ENCODE measurements at places on chromosomes 11 and 22. TPM values are rescaled to one million over a fixed set of nuclear protein-coding genes. Genes with fewer than 3 reads are reported as not detected.

Gene ARHGEF17
- 0.23 TPM for total RNA-seq

DNA sequence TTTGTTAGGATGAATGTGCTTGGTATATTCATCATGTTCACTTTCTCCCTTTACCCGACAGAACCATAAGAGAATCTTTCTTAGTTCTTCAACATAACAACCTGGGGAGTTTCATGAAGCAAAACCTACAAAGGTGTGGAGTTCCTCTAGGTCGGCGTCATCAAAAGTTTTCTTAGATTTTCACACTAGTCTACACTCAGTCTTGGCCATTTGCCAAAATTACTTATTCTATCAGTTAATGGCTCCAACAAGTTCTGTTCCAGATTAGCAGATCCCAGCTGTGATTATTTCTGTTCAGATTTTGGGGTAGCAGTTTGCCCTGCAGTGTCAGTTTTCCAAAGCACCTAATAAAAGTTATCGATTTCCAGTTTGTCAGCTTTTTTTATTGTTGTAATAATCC is 935.8 kb upstream of the RAG2 start:
- no peaks in the 10 kb centered on the region for H3K36me3 ChIP-seq
- DNase-seq, result no peak
- H3K4me3 ChIP-seq, result no peak overlapping the region

GRCh38 chr22:46085828-46086576 is 64.3 kb upstream of the PPARA start:
- no peaks in the 10 kb centered on the region for H3K4me1 ChIP-seq
- no peaks in the 10 kb centered on the region for H3K27me3 ChIP-seq
- H3K27ac ChIP-seq, result no peak overlapping the region
- no peak for DNase-seq

- no peak overlapping the region for H3K4me3 ChIP-seq
- DNase-seq, result no peak
- peaks cover under 1% of the 10 kb centered on the region for H3K4me1 ChIP-seq
Observed at GRCh38 chr22:39592081-39593065, 21.8 kb downstream of the CACNA1I start.

- H3K27me3 ChIP-seq, result no peaks in the 10 kb centered on the region
- no peaks in the 10 kb centered on the region for H3K4me1 ChIP-seq
- no peak overlapping the region for H3K27ac ChIP-seq
- H3K4me3 ChIP-seq, result no peak overlapping the region
- H3K36me3 ChIP-seq, result no peaks in the 10 kb centered on the region
- no peak for DNase-seq
Observed at GRCh38 chr11:5847711-5848110, 6.0 kb upstream of the OR52E6 start.

DNA sequence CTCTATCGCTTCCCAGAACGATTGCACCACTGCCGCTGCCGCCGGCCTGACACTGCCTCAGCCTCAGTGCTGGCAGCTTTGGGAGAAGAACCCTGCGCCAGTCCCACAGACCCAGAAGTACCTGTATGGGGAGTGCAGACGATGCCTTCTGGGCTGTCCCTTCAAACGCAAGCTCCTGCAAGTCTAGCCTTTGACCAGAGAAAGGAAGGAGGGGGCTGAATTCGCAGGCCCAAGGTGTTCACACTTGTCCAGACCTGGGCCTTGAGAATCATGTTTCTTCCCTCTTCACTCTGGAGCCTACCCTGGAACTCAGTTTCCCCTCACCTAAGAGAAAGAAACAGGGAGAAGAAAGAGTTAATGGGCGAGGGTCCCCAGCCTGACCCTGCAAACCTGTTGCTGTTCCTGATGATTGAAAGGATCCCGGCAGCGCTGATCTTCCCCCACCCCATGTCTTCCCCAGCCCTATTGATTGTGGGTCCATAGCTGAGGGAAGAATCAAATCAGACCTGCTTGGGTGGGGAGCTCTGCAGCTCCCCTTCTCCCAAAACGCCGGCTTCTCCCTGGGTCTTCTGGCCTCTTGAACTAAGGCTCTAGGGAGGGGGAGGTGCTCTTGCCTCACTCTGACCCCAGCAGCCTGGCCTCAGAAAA is 786 bp upstream of the MCAM start:
- H3K36me3 ChIP-seq, result no peaks in the 10 kb centered on the region
- H3K4me3 ChIP-seq, result no peak overlapping the region
- H3K27me3 ChIP-seq, result peaks cover 2% of the 10 kb centered on the region
- no peak overlapping the region for H3K27ac ChIP-seq

DNA sequence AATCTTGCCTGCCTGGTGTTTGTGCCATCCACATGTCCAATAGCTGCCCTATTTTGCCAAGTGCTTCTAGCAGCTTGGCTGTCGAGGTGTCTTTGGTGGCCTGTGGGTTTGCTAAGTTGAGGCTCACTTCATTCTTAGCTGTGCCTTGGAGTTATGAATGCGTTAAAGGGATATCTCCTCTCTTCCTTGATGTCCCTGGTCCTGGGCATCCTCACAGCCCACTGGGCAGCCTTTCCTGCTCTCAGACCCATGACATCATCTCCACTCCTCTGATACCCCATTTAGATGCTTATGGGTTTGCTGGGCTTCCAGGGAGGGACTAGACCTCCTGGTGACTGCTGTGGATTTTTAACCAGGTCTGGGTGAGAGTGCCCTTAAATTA is 1.3 kb downstream of the LDLRAD3 start:
- no peak for DNase-seq
- H3K4me1 ChIP-seq, result no peaks in the 10 kb centered on the region
- H3K36me3 ChIP-seq, result no peaks in the 10 kb centered on the region
- no peak overlapping the region for H3K4me3 ChIP-seq
- no peak overlapping the region for H3K27ac ChIP-seq

DNA sequence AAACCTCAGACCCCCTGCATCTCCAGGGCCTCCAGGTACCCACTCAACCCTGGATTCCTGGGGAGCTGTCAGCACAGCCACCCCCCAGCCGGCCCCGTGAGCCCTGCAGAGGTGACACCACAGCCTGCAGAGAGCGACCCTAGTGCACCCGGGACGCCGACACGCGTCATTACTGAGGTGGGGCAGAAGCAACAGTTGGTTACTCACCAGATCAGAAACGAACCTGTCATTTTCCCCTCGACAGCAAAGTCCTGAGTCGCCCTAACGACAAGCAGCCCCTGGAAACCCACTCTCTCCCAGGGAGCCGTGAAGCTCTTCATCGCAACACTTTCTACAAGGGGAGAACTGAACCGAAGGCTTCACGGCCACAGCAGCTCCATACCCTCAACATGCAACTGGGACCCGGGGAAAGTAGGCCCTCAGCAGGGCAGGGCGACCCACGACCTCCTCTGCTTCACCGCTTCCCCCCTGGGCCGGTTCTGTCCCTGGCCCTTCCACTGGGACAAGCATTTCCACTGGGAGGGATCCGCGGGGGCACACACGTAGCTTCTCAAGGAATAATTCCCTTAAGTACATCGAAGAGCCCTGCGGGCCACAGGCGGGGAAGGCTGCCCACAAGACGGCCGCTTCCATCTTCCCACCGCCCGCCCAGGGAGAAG is 1.6 kb downstream of the BRD1 start:
- H3K27ac ChIP-seq, result peak overlapping the region; percentile 59
- peak overlapping the region; percentile 82 for H3K4me3 ChIP-seq
- peaks cover 73% of the 10 kb centered on the region for H3K4me1 ChIP-seq
- no peaks in the 10 kb centered on the region for H3K27me3 ChIP-seq
- DNase-seq, result peak; percentile 70

DNA sequence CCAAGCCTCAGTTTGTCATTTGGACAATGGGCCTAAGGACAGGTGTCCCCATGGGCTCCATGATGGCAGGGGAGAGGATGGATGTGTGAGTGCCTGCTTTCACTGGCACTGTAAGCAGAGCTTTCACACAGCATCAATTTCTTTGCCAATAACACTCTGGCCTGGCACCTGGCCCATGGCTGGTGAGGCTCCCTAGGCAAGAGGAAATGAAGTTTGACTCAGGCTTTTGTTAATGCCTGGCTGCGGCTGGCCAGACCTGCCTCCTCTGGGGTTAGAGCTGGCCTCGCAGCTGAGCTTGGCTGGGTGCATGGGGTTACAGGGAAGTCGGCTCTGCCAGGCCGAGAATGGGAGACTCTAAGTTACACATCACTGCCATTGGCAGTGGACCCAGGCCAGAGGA is 30.0 kb upstream of the SEZ6L start:
- H3K4me3 ChIP-seq, result no peak overlapping the region
- H3K4me1 ChIP-seq, result no peaks in the 10 kb centered on the region
- H3K27ac ChIP-seq, result no peak overlapping the region
- DNase-seq, result no peak
- H3K27me3 ChIP-seq, result peaks cover 7% of the 10 kb centered on the region
- H3K36me3 ChIP-seq, result no peaks in the 10 kb centered on the region

GRCh38 chr22:46090036-46090591 is 60.2 kb upstream of the PPARA start:
- DNase-seq, result no peak
- no peak overlapping the region for H3K4me3 ChIP-seq
- no peaks in the 10 kb centered on the region for H3K27me3 ChIP-seq
- H3K36me3 ChIP-seq, result no peaks in the 10 kb centered on the region
- no peak overlapping the region for H3K27ac ChIP-seq

DNA sequence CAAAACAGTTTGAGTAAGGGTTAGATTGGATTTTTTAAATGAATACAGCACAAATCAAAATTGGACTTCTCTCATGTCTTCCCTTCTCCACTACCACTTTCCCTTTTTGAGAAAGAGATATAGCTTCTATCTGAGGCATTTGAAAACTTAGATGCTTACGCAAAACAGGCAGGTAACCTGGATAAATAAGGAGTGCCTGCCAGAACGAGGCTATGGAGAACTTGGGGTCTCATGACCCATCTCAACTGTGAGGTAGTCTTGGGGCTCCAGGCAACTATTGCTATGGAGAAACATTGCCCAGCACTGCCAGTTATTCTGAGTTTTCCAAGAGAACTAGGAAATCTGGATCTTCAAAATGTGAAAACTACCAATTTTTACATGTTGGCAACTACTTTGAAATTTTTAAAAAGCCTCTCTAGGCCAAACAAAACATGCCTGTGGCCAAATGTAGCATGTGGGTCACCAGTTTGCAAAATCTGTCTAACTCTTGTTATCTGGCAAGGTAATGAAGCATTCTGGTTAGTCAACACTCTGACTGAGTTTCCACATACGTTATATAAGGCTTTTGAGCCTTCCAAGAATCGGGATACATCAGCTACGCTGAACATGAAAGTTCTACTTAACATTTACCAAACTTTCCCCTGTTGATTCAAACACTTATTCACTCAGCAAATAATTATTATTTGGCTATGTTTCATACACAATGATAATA is 752.7 kb downstream of the KCNA4 start:
- no peaks in the 10 kb centered on the region for H3K4me1 ChIP-seq
- no peaks in the 10 kb centered on the region for H3K27me3 ChIP-seq

DNA sequence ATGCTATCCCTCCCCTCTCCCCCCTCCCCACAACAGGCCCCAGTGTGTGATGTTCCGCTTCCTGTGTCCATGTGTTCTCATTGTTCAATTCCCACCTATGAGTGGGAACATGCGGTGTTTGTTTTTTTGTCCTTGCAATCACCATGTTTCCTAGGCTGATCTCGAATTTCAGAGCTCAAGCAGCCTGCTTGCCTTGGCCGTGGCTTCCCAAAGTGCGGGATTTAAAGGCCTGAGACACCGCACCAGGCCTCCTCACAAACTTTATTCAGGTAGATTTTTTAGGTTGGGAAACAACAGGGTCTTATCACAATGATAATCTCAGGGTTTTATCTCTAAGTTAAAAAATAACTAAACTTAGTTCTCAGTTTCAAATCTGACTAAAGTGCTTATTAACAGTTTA is 125.4 kb downstream of the LUZP2 start:
- H3K27ac ChIP-seq, result no peak overlapping the region
- no peaks in the 10 kb centered on the region for H3K4me1 ChIP-seq
- H3K4me3 ChIP-seq, result no peak overlapping the region
- no peaks in the 10 kb centered on the region for H3K27me3 ChIP-seq
- H3K36me3 ChIP-seq, result no peaks in the 10 kb centered on the region
- no peak for DNase-seq

DNA sequence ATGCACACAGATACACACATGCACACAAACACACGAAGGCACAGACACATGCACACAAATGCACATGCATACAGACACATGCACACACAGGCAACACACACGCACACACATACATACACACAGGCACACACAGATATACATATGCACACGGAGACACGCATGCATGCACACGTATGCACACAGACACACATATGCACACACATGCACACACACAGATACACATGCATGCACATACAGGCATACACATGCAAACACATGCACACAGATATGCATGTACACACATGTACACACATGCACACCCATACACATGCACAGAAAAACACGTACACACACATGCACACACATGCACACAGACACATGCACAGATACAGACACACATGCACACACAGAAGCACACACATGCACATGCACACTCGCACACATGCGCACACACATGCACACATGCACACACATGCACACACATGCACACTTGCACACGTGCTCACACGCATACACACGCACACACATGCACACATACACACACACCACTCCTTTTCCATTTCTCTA is 70.8 kb upstream of the ALDH3B2 start:
- H3K36me3 ChIP-seq, result no peaks in the 10 kb centered on the region
- no peak overlapping the region for H3K4me3 ChIP-seq
- no peak for DNase-seq
- H3K4me1 ChIP-seq, result no peaks in the 10 kb centered on the region
- H3K27ac ChIP-seq, result no peak overlapping the region
- H3K27me3 ChIP-seq, result no peaks in the 10 kb centered on the region

DNA sequence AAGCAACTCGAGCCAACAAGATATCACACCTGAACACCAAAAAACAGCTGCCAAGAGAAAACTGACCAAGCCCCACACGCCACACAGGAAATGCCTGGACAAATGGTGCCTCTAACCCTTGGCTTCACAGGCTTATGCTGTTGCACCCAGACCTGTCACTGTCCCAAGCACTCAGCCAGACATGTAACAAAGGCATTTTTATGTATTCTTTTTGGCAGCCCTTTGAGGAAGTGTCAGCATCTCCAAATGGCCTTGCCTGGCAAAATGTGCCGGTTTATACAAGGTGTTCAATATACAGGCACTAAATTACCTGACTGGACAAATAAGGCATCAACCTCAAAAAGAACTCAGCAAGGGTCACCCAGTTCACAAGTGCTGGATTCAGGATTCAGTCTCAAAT is 6.1 kb downstream of the HDHD5 start:
- no peaks in the 10 kb centered on the region for H3K27me3 ChIP-seq
- H3K36me3 ChIP-seq, result no peaks in the 10 kb centered on the region
- H3K27ac ChIP-seq, result no peak overlapping the region
- peaks cover 23% of the 10 kb centered on the region for H3K4me1 ChIP-seq
- no peak overlapping the region for H3K4me3 ChIP-seq

- H3K4me1 ChIP-seq, result peaks cover 2% of the 10 kb centered on the region
- H3K36me3 ChIP-seq, result no peaks in the 10 kb centered on the region
- H3K4me3 ChIP-seq, result no peak overlapping the region
- peaks cover 8% of the 10 kb centered on the region for H3K27me3 ChIP-seq
- H3K27ac ChIP-seq, result no peak overlapping the region
- DNase-seq, result no peak
Observed at GRCh38 chr22:22748297-22748743, 103.9 kb downstream of the GGTLC2 start.

Gene MN1
- total RNA-seq, result 0.42 TPM

GRCh38 chr11:99522467-99523173 is 501.9 kb downstream of the CNTN5 start:
- no peaks in the 10 kb centered on the region for H3K36me3 ChIP-seq
- H3K4me1 ChIP-seq, result no peaks in the 10 kb centered on the region
- no peak for DNase-seq
- H3K27me3 ChIP-seq, result no peaks in the 10 kb centered on the region
- no peak overlapping the region for H3K27ac ChIP-seq

GRCh38 chr11:112785719-112786118 is 175.5 kb upstream of the NCAM1 start:
- no peak overlapping the region for H3K27ac ChIP-seq
- no peak for DNase-seq
- no peaks in the 10 kb centered on the region for H3K4me1 ChIP-seq
- H3K4me3 ChIP-seq, result no peak overlapping the region
